ENCODE measurements at places on chromosomes 2 and 18.

DNA sequence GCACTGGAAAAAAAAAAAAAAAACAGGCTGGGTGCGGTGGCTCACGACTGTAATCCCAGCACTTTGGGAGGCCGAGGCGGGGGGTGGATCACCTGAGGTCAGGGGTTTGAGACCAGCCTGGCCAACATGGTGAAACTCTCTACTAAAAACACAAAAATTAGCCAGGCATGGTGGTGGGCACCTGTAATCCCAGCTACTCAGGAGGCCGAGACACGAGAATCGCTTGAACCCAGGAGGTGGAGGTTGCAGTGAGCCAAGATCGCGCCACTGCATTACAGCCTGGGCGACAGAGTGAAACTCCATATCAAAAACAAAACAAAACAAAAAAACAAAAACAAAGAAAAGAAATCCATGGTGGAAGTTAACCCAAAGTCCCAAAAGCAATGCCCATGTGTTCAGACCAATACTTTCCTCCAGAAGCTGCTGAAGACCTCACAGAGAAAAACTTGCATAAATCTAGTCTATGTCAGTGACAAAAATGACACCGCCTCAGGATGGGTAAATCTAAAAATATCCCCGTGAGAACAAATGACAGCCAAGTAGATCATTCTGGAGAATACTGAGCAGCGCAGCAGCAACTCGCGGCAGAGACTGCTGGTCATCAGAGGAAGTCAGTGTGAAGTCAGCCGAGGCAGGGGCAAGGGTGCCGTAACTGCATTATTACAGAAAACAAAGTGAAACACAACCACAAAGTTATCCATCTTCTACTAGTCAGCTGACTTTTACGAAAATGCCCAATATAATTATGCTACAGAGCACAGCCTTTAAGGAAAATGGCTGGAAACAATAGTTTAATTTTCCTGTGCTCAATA is 41.0 kb downstream of the LPIN2 start:
- DNase-seq: no peak

DNA sequence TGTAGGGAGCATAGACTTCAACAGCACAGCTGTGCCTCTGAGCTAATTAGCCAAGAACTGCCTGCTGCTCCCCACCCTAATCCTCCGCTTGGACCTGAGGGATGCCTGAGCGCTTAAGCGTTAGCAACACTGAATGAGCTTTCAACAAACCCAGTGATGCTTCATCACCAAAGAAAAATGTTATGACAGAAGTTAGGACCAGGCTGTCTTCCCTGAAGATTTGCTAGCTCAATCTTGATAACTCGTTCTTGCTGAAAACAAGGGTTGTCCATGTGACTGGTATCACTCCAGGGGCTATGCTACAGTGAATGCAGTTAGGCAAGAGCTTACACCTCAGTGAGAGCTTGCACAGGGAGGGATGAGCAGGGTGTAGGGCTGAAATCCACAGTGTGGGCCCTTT is 190.7 kb upstream of the SIX2 start:
- no peak for DNase-seq

DNA sequence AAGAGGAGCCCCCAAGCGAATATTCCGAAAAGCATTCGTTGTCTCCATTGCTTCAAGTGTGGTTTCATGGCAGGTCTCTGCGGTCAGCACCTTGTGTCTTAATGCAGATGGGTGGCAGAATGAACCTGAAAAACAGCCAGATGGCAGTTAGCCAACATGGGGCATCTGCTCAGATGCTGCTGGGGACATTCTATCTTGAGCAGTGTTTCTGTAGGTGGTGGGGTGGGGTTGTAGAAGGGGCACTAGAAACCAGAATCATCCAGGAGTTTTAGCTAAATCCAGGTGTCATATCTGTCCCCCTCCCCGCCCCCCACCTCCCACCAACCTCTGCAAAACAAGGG is 42.1 kb downstream of the ST6GAL2 start:
- DNase-seq: no peak

DNA sequence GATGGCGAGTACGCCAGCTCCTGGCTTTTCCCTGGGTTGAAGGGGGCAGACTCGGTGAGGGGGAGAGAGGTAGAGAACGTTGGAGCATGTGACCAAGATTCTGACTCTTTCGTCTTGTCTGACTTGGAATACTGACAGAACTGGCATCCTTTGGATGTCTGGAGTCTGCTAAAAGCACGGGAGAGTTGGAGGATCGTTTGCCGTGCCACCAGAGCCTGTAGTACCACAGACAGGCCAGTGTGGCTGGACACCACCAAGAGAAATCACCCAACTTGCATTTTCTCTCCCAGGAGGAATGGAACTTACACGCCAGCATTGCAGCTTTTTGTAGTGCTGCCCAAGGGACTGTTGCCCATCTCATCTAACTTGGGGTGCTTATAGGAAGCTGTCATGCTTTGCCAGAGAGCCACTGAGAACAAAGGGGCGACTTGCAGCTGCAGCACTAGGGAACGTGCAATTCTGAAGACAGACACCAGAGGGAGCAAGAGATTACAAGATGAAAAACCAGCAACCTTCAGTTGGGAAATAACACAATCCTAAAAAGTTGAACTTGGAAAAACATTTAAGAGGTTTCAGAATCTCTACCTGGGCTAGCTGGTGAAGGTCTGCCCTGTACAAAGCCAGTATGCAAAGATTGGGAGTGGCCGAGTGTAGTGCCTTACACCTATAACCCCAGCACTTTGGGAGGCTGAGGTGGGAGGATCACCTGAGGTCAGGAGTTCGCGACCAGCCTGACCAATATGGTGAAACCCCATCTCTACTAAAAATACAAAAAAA is 24.1 kb downstream of the PSMG2 start:
- DNase-seq: peak; percentile 66

GRCh38 chr18:55461848-55462247 is 126.1 kb downstream of the TCF4 start:
- DNase-seq: no peak

- DNase-seq: no peak
Observed at GRCh38 chr2:205212357-205212756, 469.9 kb upstream of the NRP2 start.

GRCh38 chr2:231664727-231665126 is 43.6 kb upstream of the PTMA start:
- no peak for DNase-seq

DNA sequence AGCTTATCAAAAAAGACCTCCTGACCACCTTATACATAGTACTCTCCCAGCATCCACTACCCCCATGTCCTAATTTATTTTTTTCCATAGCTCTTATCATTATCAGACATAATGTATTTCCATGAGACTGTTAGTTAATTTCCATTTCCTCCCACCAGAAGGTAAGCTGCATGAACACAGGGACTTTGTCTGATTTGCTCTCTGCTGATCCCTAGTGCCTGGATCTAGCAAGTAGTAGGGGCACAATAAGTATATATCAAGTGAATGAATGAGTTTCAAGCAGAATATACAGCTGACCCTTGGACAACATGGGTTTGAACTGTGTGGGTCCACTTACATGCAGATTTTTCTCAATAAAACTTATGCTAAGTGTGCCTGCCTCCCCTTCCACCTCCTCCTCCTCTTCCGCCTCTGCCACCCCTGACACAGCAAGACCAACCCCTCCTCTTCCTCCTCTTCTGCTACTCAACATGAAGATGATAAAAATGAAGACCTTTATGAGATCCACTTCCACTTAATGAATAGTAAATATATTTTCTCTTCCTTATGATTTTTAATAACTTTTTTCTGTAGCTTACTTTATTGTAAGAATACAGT is 53.8 kb downstream of the CTAGE1 start:
- DNase-seq: no peak

DNA sequence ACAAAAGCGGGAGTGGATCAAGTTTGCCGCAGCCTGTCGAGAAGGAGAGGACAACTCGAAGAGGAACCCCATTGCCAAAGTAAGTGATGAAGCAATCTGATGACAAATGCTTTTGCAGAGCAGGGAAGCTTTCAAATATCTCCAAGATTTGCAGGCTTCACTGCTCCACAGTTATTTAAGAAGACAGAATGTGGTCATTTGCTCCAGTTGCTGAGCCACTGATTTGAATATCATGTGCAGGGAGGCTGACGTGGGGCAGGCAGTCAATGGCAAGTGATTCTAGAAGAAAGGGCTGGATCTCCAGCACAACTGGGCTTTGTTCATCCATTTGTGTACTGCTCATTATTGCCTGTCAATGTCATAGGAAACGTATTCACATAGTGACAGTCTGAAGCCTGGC is 10.2 kb downstream of the DSG4 start:
- DNase-seq: no peak

- no peak for DNase-seq
Observed at GRCh38 chr2:166536111-166536510, 42.1 kb upstream of the SCN7A start.

DNA sequence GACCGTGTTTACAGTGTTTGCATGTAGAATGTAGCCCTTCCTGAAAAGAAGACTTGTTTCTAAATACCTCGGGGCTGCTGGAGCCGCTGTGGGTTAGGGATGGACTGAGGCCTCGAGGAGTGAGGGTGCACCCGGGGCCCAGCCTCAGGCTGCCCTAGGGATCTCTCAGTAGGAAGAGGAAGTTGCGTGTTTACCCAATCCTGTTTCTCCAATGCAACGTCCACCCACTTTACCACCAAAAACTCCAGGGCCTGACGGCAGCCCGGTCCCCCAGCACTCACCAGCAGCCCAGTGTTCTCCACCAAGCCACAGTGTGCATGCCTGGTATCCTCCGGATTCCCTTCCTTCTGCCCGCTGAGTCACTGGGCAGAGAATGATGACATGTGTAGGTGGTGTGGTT is 255.8 kb downstream of the GLI2 start:
- DNase-seq: no peak

- no peak for DNase-seq
Observed at GRCh38 chr2:112277596-112278220, 2.3 kb downstream of the ZC3H6 start.

DNA sequence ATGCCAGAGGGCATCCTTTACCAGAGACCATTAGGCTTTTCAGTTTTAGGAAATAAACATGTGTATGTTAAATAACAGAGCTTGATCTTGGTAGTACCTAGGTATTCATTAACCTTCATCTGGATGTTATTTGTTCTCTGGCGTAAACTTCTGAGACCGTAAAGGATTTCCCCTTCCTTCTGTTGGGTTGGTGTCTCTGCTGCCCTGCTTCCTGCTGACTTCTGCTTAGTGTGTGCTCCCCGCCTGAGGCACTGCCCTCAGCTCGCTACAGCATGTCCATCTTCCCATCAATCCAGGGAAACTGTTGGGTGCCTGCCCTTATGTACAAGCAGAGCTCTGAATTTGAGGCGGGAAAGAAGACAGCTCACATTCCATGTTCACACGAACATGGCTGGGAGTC is 177.9 kb downstream of the TPGS2 start:
- DNase-seq: no peak

GRCh38 chr2:11024259-11024645 is 112.5 kb downstream of the KCNF1 start:
- DNase-seq: no peak

DNA sequence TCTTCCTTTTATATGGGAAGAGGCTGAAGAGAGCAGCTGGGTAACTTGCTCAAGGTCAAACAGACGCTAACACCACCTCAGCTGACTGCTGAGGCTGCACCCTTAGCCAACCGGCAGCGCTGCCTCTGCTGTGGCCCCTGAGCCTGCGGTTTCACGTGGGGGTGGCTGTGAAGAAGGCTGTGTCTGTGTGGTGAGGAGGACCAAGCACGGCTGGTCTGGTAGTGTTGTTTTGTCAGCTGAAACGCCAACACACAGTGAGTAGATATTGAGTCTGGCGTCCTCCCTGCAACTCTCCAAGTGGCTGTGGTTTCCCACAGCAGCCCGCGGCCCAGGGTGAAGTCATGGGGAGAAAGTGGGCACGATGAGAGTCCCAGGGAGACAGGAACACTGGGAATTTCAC is 69.6 kb downstream of the THNSL2 start:
- DNase-seq: no peak

DNA sequence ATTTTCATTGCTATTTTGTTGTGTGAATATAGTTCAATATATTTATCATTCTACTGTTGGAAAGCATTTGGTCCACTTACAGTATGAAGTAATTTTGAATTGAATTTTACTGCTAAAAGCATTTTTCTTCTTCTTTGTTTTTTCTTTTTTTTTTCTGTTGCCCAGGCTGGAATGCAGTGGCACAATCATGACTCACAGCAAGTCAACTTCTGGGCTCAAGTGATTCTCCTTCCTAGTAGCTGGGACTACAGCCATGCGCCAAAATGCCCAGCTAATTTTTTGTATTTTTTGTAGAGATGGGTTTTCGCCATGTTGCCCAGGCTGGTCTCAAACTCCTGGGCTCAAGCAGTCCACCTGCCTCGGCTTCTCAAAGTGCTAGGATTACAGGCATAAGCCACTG is 2.4 kb upstream of the ETAA1 start:
- peak; percentile 57 for DNase-seq

GRCh38 chr2:179664972-179665812 is 196.2 kb downstream of the ZNF385B start:
- DNase-seq: no peak

DNA sequence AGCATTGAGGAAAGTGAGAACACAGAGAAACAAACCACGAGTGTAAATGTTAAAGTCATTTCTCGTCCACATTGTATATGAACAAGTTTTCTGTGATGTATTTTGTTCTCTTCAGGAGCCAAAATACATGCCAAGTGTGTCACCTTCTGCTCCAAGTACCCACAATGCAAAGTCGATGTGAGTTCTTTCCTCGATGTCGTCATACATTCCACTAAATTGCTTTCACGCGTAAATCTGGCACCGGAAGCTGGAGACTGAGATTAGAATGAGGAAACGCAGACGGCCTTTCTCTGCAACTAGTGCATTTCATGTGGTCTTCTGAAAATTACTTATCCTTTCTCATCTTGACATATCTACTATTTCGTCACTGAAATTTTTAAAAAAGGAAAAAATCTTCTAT is 118.5 kb upstream of the SALL3 start:
- DNase-seq: no peak

GRCh38 chr2:241981076-241981700 is 111.7 kb downstream of the RTP5 start:
- no peak for DNase-seq
